ENCODE measurements at places on chromosomes 2 and 18.

DNA sequence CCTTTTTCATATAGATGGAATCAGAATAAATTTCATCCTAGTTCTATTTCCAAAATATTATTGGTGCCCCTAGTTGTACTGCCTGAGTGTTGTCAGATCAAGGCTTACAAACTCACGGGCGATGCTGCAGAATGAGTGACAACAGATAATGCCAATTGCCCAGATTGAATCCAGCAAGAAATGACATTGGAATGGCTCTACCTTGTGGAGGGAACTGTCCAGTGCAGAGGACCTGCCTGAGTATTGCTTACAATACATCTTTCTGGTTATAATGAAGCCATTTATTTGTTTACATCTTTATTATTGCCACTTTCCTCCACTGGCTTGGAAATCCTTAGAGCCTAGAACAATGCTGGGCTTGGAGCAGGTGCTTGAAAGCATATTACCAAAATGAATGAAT, 7.8 kb upstream of the IL1R2 start:
- no peak for DNase-seq

GRCh38 chr18:30992231-30992630, 50.3 kb downstream of the DSC3 start:
- no peak for DNase-seq

- no peak for DNase-seq
Observed at GRCh38 chr18:48920408-48921038, 30.2 kb downstream of the SMAD7 start.

- no peak for DNase-seq
Observed at GRCh38 chr2:135775420-135775819, 33.8 kb downstream of the UBXN4 start.

DNA sequence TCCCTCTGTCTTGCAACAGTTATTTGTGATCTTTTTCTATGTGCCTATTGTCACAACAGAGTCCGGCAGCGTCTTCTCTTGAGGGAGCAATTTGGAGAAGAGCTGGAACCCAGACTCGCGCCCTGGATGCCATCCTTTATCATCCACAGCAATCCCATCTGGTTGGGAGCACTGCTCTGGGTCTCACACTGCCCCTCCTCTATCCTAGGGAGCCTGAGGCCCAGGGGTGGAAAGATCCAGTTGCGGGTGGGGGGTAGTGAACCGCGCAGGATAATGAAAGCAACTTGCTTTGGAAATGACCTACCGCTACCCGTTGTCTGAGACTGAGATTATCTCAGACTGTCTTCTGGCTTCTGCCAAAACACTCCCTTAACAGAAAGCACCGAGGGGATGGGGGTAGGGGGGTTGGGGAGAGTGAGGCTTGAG, 713 bp downstream of the WBP1 start:
- no peak for DNase-seq

- peak; percentile 82 for DNase-seq
Observed at GRCh38 chr2:217434180-217434975, 568.4 kb downstream of the TNS1 start.

DNA sequence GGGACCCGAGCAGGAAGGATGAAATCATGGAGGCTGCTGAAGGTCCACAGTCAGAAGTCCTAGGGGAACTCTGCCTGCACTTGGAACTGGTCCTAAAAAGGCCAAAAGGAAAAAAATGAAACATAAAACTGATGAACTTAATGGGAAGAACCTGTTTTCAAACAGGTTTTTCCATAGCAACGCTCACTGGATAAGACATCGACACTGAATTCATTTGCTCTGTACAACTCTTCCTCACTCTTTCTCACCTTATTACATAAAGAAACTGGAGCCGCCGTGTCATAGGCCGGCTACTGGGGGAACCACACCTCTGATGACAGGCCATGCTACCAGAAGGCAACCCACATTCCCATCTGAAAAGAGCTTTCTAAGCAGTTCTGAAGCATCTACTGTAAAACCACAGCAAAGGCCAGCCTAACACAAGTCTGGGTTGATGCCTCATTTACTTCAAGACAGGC, 83.6 kb downstream of the FARSB start:
- DNase-seq = no peak

- no peak for DNase-seq
Observed at GRCh38 chr2:168245074-168245825, 2.1 kb downstream of the STK39 start.

DNA sequence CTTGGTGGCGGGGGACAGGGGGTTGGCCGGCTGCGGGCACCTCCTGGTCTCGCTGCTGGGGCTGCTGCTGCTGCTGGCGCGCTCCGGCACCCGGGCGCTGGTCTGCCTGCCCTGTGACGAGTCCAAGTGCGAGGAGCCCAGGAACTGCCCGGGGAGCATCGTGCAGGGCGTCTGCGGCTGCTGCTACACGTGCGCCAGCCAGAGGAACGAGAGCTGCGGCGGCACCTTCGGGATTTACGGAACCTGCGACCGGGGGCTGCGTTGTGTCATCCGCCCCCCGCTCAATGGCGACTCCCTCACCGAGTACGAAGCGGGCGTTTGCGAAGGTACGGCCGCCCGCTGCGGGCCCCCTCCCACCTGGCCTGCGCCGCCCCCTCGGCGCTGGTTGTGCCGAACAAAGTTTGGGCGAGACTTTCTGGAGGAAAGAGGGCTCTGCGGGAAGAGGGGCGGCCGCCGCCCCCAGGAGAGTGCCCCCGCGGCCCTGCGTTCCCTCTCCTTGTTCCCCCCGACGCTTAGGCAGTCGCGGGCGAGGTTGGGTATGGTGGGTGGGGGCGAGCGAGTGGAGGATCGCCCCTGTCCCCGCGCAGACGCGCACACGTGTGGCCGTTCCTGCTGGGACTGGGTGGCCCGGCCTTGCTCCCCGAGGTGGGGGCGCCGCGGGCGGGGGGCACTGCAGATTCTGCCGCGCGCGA, 866 bp downstream of the CRIM1 start:
- peak; percentile 51 for DNase-seq

GRCh38 chr2:115165529-115166109, 723.2 kb downstream of the DPP10 start:
- no peak for DNase-seq

GRCh38 chr2:168355121-168355520, 101.0 kb upstream of the CERS6 start:
- DNase-seq = peak; percentile 24

DNA sequence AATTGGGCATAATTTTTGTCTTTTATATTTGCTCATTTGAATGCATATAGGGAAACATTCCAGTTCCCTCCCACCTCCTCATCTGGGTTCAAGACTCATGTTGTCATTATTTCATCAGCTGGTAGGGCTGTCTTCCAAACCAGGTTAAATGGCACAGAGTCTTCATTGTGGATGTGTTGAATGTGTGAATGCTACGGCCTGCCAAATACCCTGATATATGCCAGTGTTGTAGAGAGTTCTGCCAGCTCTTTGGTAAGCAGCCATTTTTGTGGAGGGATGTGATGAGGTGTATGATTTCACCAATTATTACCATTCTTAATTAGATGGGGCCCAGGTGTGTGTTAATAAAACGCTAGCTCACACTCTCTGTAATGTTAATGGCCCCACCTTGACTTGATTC, 121.7 kb downstream of the LYPD6B start:
- DNase-seq = no peak

- DNase-seq = no peak
Observed at GRCh38 chr2:236949089-236949905, 136.4 kb upstream of the COPS8 start.

- DNase-seq = no peak
Observed at GRCh38 chr18:61402726-61403125, 69.5 kb downstream of the CDH20 start.

DNA sequence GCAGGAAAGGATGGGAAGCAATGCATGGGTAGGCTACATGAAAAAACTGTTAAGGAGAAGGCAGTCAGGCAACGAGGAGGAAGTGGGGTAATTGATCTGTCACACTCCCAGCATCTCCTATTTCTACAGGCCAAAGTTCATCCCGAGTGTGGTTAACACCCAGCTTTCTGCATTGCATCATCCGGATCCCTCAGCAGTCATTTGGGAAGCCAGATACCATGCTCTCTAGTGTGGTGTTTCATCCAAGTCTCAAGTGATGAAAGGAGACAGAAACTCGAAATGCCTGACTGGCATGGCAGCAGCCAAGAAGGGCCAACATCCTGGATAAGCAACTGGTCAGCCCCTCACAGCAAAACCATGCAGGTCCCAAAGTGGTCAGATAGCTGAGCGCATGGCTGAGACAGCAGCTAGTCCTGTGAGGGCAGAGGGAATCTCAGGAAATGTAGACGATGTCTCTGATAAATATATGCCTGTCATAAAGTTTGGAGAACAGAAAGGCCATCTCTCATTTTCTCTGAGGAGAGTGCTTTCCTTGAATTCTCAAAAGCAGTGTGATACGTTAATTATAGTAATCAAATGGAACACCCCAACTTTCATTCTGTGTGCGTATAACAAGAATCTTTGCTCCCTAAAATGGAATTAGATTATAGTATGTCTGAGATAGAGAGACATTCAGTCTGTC, 24.8 kb upstream of the HNRNPA3 start:
- no peak for DNase-seq

GRCh38 chr2:230318190-230319121, 8.5 kb upstream of the SP140L start:
- DNase-seq = no peak

- DNase-seq = no peak
Observed at GRCh38 chr18:56722518-56722917, 71.4 kb downstream of the WDR7 start.
